ENCODE measurements at places on chromosomes 6 and 20.

DNA sequence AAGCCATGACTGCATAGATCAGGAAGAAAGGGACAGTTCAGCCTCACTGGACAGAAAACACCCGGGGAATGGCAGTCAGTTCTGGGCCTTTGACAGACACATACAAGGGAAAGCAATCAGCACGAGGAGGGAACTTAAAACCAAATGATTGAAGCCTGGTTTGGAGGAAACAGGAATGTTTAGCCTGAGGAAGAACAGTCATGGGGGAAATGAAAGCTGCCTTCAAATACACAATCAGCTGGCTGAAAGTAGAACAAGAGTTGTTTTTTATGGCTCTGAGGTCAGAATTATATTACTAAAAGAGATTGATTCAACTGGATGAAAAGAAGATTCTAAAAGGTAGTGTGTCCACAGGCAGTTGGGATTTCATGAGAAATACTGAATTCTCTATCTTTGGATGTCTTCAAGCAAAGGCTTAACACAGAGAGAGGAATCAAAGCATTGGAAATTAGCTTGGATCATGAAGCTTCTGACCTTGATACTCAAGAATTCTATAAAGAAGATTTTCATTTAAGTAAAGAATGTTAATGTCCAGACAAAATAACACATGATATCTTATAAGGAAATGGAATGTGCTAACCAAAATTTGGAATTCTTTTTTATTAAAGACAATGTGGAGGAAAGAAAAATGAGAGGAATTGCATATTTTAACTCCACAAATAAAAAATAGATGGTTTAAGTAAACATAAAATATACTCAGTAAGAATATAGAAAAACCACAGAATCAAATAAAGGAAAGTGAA, 216.6 kb downstream of the IBTK start:
- no peak for DNase-seq
- no peaks in the 10 kb centered on the region for H3K36me3 ChIP-seq
- H3K4me3 ChIP-seq: no peak overlapping the region
- no peak overlapping the region for H3K27ac ChIP-seq

DNA sequence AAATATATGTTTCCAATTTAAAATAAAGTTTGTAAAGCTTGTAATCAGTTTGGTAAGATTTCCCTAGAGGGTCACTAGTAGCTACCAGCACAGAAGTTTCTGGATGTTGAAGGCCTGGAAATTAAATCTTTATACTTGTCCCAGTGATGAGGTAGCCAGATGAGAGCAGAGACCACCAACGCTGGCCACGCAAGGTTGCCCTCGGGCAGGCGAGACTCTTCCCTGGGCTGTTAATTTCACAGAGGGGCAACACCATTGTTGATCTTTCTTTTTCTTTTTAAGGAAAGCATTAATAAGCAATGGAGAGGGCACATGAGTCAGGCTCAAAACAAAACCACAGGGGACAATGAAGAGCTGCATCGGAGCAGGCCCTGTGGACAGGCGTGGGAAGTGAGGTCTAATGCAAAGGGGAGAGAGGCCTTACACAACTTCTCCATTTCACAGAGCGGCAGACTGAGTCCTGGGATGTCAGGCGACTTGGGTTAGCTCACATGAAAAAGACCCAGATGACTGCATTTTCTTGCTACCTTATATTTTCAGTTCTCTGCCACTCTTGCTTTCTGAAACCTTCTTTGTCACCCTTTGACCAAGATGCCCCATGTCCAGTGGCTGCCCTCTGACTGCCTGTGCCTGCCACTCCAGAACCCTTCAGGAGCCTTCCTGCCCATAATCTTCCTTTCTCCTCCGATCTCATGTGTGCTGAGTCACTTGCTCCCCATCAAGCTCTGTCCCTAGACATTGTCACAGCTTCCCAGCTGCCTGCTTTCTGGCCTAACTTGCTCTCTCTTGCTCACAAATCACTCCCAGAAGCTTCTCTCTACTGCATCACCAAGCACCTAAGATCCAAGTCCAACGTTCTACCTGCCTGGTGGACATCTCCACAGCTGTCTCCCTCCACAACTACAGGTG, 107.7 kb upstream of the CDYL start:
- no peak overlapping the region for H3K27ac ChIP-seq
- H3K4me3 ChIP-seq: no peak overlapping the region
- no peaks in the 10 kb centered on the region for H3K27me3 ChIP-seq
- no peak for DNase-seq

DNA sequence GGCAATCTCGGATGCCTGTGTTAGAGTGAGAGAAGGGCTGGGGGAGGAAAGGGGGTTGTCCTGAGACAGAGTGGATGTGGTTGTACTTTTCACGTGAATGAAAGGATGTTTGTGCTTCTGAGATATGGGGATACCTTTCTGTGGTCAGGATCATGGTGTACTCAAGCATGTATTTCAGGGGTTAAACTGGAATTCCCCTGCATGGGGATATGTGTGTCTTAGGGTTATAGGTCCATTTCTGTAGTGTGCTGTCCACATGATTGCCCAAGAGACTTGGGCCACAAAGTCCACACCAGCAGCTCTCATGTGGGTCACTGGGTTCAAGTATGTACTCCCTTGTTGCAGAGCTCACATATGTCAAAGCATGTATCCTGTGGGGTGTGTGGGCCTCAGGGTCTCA, 10.5 kb downstream of the SYNGAP1 start:
- peaks cover 4% of the 10 kb centered on the region for H3K36me3 ChIP-seq
- no peaks in the 10 kb centered on the region for H3K27me3 ChIP-seq
- H3K27ac ChIP-seq: no peak overlapping the region
- DNase-seq: no peak
- H3K4me1 ChIP-seq: peaks cover 44% of the 10 kb centered on the region
- no peak overlapping the region for H3K4me3 ChIP-seq

GRCh38 chr6:155314773-155315515, 660 bp upstream of the TFB1M start:
- DNase-seq: peak; percentile 43
- H3K4me3 ChIP-seq: peak overlapping the region; percentile 88
- no peaks in the 10 kb centered on the region for H3K27me3 ChIP-seq
- peak overlapping the region; percentile 94 for H3K27ac ChIP-seq

DNA sequence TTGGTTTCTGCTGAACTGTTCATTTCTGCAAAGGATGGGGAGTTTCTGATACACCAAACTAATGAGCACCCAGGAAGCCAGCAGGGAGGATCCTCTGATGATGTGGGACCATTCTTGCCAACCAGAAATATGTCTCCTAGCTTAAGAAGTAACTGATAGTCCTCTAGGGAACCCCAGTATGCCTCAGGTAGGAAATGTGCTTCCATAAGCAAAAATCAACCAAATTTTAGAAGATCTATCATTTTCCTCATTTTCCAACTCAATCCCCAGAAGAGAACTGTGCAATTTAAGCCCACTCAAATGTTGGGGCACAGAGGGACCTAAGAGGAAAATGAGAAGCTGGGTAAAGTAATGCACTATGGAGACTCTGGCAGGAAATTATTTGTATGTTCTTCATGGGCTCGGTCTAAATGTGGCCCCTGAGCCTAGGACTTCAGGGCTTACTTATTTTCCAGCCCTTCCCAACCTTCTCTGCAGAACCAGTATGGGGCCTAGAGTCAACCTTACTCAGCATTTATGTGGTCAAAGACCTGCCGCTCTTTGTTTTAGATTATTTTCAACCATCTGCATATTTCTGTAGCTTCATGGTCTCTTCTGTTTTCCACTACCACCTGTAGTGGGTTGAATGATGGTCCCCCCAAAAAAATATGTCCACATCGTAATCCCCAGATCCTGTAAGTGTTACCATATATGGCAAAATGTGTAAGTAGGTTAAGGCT, 359.8 kb upstream of the CDH4 start:
- no peaks in the 10 kb centered on the region for H3K27me3 ChIP-seq
- H3K4me1 ChIP-seq: no peaks in the 10 kb centered on the region
- no peak for DNase-seq
- H3K36me3 ChIP-seq: no peaks in the 10 kb centered on the region

DNA sequence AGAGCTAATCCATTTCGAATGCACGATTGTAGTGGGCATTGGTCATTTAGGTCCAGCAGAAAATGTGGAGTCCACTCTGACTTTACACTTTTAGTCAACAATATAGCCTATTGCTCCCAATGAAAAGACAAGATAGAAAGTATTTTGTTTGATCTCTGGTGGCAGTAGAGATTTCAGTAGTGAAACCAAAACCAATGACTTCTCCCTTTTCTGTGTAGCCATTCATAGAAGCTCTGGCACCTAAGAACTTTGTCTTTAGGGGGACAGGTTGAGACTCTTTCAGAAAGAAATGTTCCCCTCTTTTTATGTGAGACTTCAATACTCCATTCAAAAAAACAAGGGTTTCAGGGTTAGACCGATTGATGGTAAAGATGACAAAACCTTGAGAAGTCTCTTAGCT, 510.8 kb upstream of the POU3F2 start:
- no peak for DNase-seq
- no peaks in the 10 kb centered on the region for H3K36me3 ChIP-seq
- H3K27me3 ChIP-seq: no peaks in the 10 kb centered on the region

GRCh38 chr6:3916211-3916610, 67.0 kb downstream of the FAM50B start:
- H3K27ac ChIP-seq: no peak overlapping the region
- no peaks in the 10 kb centered on the region for H3K27me3 ChIP-seq
- no peak overlapping the region for H3K4me3 ChIP-seq
- DNase-seq: no peak
- no peaks in the 10 kb centered on the region for H3K36me3 ChIP-seq

DNA sequence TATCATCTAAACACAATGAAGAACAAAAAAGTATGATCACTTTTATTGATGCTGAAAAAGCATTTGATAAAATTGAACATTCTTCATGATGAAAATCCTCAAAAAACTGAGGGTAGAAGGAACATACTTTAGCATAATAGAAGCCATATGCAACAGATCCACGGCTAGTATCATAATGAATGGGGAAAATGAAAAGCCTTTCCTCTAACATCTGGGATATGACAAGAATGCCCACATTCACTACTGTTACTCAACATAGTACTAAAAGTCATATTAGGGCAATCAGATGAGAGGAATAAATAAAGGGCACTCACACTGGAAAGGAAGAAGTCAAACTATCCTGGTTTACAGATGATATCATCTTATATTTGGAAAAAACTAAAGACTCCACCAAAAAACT, 256.6 kb downstream of the RFPL4B start:
- no peak overlapping the region for H3K4me3 ChIP-seq
- no peak overlapping the region for H3K27ac ChIP-seq
- DNase-seq: no peak
- H3K27me3 ChIP-seq: no peaks in the 10 kb centered on the region
- H3K36me3 ChIP-seq: no peaks in the 10 kb centered on the region

DNA sequence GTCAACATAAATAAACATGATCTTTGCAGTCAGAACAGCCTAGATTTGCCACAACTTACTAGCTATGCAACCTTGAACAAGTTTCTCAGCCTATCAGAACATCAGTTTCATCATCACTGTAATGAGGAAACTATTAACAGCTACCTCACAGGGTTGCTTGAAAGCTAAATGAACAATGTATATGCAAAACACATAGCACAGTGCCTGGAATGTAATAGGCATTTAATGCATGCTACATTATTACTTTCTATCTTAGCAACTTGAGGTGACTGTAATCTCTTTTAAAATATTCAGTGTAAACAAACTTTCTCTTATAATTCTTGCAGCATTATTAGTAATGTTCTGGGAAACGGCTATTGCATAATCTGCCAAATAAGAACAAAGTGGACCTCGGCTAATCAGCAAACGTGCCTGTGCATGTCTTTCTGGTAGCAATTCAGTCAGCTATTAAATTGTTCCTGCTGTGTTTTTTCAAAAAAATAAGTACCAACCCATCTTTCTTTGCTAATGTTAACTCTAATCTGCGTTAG, 61.5 kb downstream of the SYNE1 start:
- no peak overlapping the region for H3K4me3 ChIP-seq
- no peaks in the 10 kb centered on the region for H3K36me3 ChIP-seq
- DNase-seq: no peak
- no peak overlapping the region for H3K27ac ChIP-seq
- H3K4me1 ChIP-seq: no peaks in the 10 kb centered on the region

- no peak overlapping the region for H3K27ac ChIP-seq
- H3K4me1 ChIP-seq: peaks cover 5% of the 10 kb centered on the region
- H3K36me3 ChIP-seq: no peaks in the 10 kb centered on the region
- no peak for DNase-seq
- no peak overlapping the region for H3K4me3 ChIP-seq
Measured at GRCh38 chr6:3752531-3753227, 1.2 kb upstream of the PXDC1 start.

GRCh38 chr6:91317984-91318383, 731.1 kb upstream of the MAP3K7 start:
- H3K27ac ChIP-seq: no peak overlapping the region
- DNase-seq: no peak
- no peaks in the 10 kb centered on the region for H3K4me1 ChIP-seq
- H3K36me3 ChIP-seq: no peaks in the 10 kb centered on the region

GRCh38 chr6:134309227-134309626, 8.7 kb downstream of the SGK1 start:
- no peak overlapping the region for H3K27ac ChIP-seq
- DNase-seq: no peak
- no peaks in the 10 kb centered on the region for H3K27me3 ChIP-seq
- no peaks in the 10 kb centered on the region for H3K36me3 ChIP-seq
- H3K4me3 ChIP-seq: no peak overlapping the region

GRCh38 chr6:99347804-99348203, 1.7 kb downstream of the FAXC start:
- DNase-seq: no peak
- H3K4me1 ChIP-seq: peaks cover 13% of the 10 kb centered on the region
- H3K36me3 ChIP-seq: no peaks in the 10 kb centered on the region
- H3K27ac ChIP-seq: no peak overlapping the region

GRCh38 chr6:108945681-108946159, 97.5 kb downstream of the ARMC2 start:
- no peak overlapping the region for H3K4me3 ChIP-seq
- no peak for DNase-seq
- H3K27me3 ChIP-seq: peaks cover 18% of the 10 kb centered on the region
- no peaks in the 10 kb centered on the region for H3K36me3 ChIP-seq
- H3K4me1 ChIP-seq: no peaks in the 10 kb centered on the region
- H3K27ac ChIP-seq: no peak overlapping the region

DNA sequence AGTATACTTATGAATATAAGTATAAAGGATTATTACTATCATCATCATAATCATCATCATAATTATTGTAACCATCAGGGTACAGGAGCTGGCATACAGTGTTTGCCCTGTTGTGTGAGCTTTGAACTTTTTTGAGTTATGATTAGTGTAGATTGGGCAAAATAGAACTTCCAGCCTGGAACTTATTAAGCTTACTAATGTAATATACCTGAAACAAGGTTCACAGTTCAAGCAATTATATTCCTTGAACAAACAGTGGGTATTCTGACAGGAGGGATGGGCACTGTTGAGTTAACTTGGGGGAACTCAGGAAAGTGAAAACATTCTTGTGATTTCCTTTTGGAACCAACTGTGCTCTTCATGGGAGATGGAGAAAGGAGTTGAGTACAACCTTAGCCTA, 680.0 kb downstream of the DOK5 start:
- no peak overlapping the region for H3K27ac ChIP-seq
- H3K36me3 ChIP-seq: no peaks in the 10 kb centered on the region
- H3K4me3 ChIP-seq: no peak overlapping the region
- H3K4me1 ChIP-seq: no peaks in the 10 kb centered on the region
- no peaks in the 10 kb centered on the region for H3K27me3 ChIP-seq
